NCI-H1694 (cell line): ENCODE measurements at places on chromosomes 2 and 18.
A peak's percentile ranks its signal among the peaks of the same experiment; 100 is the strongest.

- DNase-seq, result no peak
Measured at GRCh38 chr2:52456561-52457377, 1310.8 kb upstream of the CHAC2 start.

DNA sequence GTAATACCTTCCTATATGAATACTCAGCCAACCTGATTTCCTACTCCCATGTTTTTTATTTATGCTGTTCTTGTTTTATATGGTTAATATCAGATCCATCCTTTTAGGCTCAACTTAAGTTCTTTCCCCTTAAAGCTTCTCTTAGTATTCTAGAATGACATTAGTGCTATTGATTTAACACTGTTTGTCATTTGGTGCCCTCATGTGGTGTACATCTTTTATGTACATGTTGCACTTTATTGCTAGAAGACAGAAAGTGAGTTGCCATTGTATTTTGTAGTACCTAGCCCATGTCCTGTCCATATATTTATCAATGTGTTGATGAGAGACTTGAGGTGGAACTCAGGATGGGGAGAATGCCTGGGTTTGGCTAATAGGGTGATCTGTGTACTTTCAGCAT lies 2.5 kb downstream of the HTRA2 start:
- DNase-seq, result peak; percentile 62

DNA sequence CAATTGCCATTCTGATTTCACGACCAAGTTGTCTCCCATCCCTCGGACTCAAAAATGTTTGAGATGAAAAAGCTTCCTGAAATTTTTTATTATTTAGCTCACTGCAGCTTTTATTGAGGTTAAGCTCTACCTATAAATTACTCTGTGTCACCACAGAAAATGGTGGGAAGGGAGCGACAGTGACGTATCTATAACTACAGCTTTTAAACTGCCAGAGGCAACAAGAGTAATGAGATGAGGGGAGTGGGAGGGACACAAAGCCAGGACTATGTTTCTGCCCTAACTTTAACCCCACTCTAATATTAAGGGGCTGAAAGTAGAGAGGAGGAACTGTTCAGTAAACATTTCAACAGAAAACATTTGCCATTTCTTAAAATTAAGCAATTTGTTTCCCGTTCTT lies 37.4 kb downstream of the SMAD2 start:
- no peak for DNase-seq

DNA sequence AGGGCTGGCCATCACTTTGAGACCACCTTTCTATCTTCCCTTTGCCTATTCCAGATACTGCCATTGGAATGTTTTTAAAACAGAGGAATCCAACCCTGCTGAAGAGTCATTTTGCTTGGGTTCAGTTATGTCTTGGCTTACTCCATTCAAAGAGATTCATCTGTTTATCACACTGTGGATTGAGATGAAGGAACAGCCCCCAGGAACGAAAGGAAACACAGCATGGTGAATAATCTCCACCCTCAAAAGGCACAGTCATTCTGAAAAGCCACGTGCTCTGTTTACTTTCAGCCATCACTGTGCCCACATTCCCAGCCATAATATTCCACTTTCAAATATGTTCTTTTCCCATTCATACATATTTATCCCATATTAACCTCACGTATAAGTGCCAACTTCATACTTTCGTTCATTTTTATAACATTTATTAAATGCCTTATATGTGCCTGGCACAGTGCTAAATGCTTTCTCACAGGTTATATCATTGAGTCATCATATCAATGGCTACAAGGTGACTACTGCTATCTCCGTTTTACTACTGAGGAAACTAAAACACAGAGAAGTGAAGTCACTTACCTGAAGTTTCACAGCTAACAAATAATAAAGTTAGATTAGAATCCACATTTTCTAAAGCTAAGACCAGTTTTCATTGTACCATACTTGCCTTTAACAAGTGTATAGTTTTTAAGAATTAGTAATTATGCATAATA lies 143.6 kb downstream of the OSR1 start:
- DNase-seq, result no peak

DNA sequence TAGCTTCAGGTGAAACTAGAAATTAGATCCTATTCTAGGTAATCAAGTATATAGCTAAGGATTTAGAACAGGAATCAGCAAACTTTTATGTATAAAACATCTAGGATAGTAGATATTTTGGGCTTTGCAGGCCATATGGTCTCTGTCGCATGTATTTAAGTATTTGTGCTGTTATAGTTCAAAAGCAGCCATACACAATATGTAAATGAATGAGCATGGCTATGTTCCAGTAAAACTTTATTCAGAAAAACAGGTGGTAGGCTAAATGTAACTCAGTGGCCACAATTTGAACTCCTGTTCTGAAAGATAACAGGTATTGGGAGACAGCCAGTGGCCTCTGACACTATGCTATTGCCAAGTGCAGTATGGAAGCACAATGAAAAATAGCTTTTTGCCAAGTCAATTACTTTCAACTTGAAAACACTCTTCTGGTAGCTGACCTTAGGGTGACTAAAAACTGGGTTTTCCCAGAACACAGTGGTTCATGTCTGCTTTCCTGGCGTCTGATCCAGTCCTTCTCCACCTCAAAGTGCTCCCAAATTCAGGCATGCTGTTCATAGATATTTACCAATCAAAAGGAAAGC lies 304.7 kb upstream of the SYT4 start:
- no peak for DNase-seq

DNA sequence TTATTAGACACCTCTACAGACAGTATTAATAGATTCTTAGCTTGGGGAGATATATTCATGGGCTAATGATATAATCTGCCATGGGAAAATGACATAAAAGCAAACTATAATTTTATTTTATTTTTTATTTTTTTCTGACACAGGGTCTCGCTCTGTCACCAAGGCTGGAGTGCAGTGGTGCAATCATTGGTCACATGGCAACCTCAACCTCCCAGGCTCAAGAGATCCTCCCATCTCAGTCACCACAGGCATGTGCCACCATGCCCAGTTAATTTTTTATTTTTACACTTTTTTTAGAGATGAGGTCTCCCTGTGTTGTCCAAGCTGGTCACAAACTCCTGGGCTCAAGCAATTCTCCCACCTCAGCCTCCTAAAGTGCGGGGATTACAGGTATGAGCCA lies 39.3 kb downstream of the RTN4 start:
- DNase-seq, result no peak

- DNase-seq, result no peak
Measured at GRCh38 chr18:36529747-36530146, 232.2 kb downstream of the FHOD3 start.

DNA sequence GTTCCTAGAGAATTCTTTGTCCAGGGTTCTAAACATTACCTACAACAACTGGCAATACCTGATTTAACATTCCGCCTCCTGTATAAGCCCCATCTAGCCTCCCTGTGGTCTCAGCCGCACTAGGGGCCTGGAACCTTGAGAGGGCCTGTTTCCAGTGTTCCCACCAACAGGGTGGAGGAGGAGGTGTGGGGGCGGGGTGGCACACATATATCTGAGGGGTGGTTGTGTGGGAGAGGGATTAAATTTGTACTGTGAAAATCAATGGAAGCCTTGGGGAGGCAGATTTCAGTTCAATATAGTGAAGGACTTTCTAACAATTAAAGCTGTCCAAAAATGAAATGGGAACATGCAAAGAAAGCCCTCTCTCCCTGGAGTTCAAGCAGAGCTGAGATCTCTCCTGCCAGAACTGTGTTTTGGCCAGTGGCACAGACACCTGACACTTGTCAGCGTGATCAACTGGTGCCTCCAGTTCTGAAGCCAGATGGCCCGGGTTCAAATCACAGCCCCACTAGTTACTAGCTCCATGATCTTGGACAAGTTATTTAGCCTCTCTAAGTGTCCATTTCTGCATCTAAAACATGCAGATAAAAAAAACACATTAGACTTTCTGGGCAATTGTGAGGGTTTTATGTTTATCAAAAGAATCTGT lies 17.0 kb upstream of the FZD7 start:
- DNase-seq, result no peak

DNA sequence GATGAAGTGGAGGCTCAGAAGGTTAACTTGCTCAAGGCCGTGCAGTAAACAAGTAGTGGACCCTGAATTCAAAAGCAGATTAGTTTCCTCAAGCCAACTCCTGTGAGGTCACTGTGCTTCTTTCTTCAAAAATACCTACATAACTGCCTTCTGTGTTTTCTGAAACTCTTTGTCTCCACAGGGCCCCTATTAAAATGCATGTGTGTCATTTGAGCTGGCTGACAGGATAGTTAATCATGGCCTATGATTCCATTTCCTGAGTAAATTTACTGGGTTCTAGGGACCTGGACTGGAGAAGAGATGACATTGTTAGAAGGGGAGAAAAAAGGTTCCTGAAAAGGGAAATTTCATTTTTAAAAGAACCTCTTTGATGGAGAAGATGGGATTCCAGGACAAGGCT lies 12.9 kb upstream of the DTNA start:
- DNase-seq, result no peak

DNA sequence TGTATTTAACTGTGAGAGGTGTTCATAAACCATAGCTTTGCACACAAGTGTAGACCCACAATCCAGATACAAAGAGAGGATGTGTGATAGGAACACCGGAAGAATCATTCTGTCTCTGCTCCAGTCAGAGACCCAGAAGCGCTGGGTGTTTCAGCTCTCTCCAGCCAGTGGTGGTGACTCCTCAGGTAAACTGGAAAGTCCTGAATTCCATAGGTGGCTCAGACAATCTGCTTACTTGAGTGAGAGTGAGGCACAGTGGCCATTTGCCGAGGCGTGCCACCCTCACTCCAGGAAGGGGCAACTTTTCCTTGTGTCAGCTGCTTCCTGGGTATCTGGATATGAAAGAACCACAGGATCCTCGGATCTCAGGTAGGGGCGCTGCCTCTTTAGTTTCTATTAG lies 171.5 kb downstream of the KCNS3 start:
- DNase-seq, result no peak

DNA sequence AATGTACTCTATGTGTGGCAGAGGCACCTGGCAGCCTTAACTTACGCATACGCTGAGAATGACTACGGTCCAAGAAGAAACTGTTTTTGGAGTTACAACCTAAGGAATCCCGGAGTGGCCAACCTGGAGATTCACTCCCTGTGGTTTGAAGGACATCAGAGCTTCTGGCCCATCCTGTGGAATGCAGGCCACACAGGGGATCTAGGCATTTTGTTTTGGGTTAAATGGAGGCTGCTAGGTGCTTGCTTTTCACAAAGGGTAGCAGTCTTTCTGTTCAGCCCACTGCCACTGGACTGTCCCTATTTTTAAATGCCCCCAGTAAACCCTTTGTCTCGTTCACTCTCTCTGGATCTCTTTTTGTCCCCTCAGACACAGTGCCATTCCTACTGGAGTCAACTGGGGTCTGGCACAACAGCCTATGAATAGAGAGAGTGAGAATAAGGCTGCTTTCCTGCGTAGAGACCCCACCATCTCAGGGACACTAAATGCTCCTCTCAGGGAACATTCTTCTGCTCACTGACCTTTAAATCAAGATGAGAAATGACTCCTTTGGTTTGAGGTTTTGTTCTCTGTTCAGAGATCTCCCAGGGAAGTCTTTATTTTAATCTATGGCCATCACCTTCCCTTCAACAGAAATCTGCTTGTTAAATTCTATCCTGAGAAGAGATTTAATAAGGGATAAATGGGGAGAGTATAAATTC lies 124.9 kb downstream of the B3GNT2 start:
- no peak for DNase-seq

DNA sequence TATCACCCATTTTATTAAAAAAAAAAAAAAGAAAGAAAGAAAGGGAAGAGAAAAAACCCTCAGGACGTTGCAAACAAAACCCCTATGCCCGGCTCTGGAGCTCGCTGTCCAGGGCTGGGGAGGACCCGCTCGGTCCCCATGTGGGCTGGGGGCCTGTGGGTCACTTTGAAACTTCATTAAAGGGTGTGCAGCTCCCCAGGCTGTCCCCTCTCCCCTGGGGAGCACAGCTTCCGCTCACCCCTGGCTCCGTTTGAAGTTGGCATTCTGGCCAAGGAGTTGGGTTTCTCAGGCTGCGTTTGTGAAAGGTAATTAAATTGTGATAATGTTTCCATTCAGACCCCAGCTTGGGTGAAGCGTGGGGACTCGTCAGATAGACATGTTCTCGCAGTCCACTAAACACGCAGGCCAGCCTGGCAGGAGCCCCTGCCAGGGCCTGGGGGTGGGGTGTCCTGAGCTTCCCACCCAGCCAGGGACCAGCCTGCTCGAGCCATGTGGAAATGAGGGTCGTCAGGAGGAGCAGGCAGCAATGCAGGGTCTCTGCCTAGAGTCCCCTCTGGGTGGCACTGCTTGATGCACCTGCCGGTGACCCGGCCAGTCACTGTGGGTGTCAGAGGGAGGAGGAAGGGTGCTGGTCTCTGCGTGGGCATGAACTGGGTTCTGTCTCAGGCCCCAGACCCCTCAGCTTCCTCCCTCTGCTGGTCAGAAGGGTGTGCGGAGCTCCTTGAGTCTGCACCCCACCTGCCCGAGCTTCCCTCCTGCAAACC lies 166.2 kb downstream of the INHBB start:
- DNase-seq, result no peak

DNA sequence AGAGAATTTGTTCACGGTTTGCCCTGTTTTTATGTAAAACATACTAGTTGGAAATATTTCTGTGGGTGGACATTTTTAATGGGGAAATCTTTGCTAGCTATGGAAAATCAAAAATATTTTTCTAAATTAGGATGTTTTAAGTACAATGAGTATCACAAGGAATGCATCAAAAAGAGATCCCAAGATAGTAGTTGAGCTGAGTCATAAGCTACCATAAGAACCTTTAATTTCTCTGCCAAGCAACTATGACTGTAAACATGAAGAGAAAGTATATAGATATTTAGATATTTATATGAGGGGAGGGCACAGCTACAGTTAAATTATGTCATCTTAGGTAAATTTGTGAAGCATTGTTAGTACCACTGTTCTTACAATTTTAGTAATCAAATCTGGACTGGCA lies 646.2 kb downstream of the XIRP2 start:
- no peak for DNase-seq

- DNase-seq, result no peak
Measured at GRCh38 chr2:46487667-46488335, 8.4 kb downstream of the TMEM247 start.

- no peak for DNase-seq
Measured at GRCh38 chr2:100394111-100394641, 23.3 kb downstream of the CHST10 start.

DNA sequence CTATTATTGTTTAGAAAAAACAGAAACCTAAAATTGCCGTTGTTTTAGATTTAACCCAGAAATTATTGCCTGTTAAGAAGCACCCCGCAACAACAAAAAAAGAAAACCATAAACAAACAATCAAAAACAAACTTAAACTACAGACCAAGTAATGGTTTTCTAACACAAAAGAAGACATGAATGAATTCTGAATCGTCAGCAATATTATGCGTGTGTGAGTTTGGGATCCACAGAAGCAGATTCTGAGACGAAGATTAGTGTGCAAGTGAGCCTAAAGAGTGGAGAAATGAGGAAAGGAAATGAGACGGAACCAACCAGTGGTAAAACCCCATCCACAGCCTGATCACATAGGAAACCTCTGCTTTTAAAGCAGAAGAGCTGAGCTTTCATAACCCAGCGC lies 1514.9 kb upstream of the PIK3C3 start:
- DNase-seq, result no peak

- DNase-seq, result no peak
Measured at GRCh38 chr2:221958224-221958623, 340.6 kb downstream of the PAX3 start.
